T-helper 17 cell (primary cell): ENCODE measurements at places on chromosomes 3 and 15.

DNA sequence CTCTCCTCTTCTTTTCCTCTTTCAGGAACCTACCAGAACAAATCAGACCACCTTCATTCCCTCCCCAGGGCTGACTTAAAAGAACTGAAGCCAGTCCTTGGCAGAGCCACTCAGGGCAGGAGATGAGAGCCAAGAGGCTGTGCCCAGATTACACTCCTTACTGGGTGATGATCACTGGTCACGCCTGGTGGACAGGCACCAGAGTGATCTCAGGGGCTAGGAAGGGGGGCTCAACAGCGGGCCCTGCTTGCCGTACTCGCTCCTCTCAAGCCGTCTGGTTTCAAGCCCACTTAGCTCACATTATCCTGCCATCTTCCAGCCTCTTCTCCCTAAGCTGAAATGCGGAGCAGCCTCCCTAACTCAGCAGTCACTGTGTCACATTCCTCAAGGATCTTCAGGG is 1.7 kb upstream of the FAH start:
- no peak for DNase-seq

- DNase-seq: no peak
These were observed 15.4 kb downstream of the DPH3 start for GRCh38 chr3:16249336-16249735.

DNA sequence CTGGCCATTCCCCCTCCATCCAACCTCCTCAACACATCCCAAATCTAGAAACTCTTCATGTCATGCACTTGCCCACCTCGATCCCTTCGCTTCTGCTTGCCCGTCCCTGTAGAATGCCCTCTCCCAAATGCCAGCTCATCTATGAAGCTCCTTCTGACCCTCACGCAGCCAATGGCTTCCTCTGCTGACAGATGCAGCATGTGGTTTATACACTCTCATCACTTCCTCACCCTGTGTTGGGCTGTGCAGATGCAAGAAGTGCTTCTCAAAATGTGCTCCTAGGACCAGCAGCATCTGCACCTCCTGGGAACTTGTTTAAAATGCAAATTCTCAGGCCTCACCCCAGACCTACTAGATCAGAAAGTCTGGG is 51.7 kb downstream of the SEMA5B start:
- no peak for DNase-seq

- no peak for DNase-seq
These were observed 103.0 kb downstream of the P3H2 start for GRCh38 chr3:190017521-190018288.

DNA sequence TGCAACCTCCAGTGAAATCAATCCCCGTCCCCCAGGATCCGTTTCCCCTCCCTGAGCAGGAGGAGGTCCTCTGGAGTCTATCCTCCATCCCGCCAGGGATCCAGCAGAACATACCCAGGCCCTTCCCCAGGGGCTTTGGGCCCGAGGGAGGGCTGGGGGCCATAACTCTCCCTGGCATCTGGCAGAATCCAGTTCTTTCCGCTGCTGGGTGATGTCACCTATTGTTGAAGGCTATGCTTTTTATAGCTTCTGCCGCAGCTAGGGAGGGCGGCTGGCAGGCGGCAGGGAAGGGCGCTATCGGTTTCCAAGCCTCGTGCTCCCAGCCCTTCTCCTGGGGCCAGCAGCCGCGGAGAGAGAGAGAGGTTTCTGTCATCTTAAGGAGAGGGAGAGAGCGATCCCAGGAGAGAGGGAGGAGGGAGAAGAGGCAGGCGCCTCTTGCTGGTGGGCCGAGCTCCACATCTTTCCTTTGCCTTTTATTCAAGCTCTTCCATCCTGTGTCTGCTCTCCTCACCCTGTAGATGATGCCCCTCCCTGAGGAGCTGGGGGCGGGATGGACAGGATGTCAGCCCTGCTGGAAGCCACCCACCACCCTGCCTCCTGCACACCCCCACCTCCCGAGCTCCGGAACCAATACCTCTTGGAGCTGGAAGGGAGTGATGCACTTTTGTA is 120.1 kb downstream of the ANP32A start:
- no peak for DNase-seq

DNA sequence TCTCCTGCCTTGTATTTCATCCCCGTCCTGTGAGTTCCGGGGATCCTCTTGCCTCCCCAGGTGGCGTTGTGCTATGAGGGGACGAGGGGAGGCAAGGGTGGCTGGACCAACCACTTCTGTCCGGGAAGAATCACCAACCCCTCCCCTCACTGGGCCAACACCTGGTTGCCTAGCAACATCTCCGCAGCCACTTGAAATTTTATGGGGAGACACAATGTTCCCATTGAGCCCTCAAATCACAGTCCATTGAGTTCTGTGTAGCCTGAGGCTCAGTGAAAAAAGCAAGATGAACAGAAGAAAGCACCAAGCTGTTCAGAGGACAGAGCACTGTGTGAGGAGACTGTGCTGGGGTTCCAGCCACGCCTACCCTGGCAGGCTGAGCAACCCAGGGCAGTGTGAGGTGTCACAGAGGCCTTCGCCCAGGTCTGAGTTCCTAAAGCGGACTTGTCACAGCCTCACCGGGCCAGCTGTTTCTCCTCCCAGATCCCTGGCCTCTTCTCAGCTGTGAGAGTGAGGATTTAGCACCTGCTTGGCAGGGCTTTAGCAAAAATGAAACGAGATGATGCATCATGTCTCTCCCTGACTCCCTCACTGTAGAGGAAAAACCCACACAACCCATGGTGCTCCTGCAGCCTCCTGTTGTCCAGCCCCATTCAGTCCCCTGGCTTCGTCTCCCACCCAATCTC is 76.8 kb downstream of the ATP2B2 start:
- DNase-seq: no peak

- DNase-seq: no peak
These were observed 42.9 kb downstream of the MYO1E start for GRCh38 chr15:59329570-59330350.

GRCh38 chr3:12345141-12345561 is 56.3 kb downstream of the PPARG start:
- DNase-seq: no peak

- peak; percentile 34 for DNase-seq
These were observed 74.5 kb downstream of the TLE3 start for GRCh38 chr15:70023064-70023768.

DNA sequence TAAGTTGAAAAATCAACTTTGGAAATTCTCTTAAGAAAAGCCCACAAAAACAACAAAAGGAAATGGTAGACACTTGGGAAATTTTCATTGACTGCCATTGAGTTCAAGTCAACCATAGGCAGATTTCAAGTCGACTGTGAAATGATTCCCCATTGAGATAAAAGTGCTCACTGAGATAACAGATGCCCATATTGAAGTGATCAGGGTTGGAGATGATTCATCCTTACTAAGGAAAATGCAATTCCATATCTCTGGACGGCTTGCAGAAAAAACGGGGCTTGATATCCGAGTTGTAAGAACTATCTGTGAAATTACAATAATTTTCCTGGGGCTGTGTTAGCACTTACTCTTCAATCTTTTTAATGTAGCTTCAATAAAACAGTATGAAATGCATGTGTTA is 373.1 kb upstream of the THRB start:
- no peak for DNase-seq
